ENCODE measurements at places on chromosomes 13 and 19. TPM values are rescaled to one million over a fixed set of nuclear protein-coding genes. Genes with fewer than 3 reads are reported as not detected.

The ZNF724 gene
- total RNA-seq = 6.3 TPM

The CLEC11A gene
- 22.1 TPM for total RNA-seq

The MRI1 gene
- 40.5 TPM for total RNA-seq

The NTF4 gene
- not detected for total RNA-seq

The GFY gene
- total RNA-seq = not detected

The GNG7 gene
- total RNA-seq = 0.18 TPM

The IL17D gene
- 4.2 TPM for total RNA-seq

The KCNN4 gene
- 0.90 TPM for total RNA-seq

The STOML3 gene
- not detected for total RNA-seq

The OR7A17 gene
- not detected for total RNA-seq

The JAK3 gene
- total RNA-seq = 0.72 TPM

The BRME1 gene
- total RNA-seq = 0.66 TPM

The ADAT3 gene
- total RNA-seq = 1.5 TPM

The IQCN gene
- under 0.01 TPM for total RNA-seq

The ZNF99 gene
- total RNA-seq = not detected

The SLITRK6 gene
- not detected for total RNA-seq

The HCN2 gene
- 2.9 TPM for total RNA-seq

The PNMA8B gene
- total RNA-seq = 0.28 TPM

The WDR88 gene
- total RNA-seq = not detected

The PEAK3 gene
- not detected for total RNA-seq
